Fibroblast of lung (primary cell): ENCODE measurements at places on chromosomes 2 and 18.

DNA sequence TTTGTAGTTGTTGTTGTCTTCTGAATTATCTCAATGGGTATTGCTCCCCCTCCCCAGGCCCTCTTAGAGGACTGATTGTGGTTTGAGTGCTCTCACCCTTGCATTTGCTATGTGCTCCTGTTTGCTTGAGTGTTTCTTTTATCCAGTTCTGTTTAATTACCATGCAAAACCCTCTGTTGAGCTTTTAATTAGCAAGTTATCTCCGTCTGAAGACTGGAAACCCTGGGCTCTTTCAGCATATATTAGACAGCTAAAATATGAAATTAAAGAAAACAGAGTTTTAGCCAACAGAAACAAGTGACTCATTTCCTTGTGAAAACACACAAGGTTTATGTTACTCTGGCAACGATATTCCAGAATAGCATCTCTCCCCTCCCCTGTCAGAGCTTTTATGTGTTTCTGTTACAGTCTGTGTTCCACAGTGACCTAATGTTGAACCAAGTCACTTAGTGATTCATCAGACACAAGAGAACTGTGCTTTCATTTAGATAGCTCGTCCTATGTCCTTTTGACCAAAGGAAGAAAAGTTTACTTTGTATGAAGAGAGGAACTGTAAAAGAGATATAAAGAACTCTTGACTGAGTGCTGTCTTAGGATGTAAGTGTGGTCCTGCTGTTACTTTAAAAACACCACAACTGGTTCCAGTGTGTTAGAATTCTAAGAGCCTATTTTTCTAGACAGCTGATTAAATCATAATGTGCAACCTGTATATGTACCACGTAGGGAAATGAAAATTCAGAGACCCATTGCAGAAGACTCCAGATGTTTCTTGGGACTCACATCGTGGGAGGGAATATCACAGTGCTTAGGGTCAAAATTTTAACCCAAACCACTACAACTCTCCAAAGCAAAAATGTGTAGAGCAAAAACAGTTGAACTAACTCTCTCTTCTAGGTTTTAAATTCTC is 172.8 kb upstream of the RBMS1 start:
- DNase-seq: peak; percentile 99

GRCh38 chr2:11875481-11875880 is 129.0 kb downstream of the LPIN1 start:
- DNase-seq: no peak

- DNase-seq: no peak
Measured at GRCh38 chr2:30987566-30987965, 150.7 kb downstream of the GALNT14 start.

DNA sequence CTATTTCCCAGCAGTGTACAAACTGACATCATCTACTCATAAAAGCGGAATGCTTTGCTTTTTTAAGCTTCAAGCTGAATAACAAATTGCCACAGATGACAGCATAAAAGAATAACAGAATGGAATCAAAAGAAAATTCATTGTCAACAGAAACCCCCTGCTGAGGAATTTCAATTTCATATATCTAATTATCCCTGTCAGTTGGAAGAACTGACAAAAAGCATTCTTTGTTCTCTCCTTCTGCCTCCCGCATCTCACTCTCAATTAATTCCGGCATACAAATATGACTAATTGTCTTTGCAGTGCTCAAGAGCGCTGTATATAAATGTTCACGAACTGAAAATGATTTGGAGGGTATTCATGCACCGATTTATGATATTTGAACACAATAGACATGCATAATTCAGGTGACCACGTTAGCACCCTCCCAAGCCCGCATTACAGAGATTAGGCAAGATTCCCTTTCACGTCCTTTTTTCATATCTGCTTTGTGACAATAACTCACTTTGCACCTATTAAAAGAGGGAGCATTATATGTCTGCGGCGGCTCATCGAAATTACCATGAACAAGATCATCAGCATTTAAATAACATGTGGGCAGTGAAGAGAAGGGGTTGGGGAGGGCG is 277.7 kb upstream of the SALL3 start:
- no peak for DNase-seq

DNA sequence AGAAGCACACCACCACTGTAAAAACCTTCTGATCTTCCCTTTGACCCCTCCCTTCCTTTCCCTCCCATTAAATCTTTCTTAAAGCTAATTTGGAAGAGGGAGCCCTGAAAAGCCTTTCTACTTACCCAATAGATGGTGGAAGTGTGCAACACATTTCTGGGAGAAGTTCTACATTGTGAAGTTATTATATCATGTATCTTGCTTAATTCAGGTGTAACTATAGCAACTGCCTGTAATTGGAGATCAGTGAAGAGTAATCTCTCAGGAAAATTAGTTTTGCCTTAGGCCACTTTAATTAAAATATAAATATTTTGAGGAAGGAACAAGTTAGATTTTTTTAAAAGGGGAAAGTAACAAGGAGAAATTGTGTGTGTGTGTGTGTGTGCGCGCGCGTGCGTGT is 266.0 kb downstream of the SH3BP4 start:
- DNase-seq: peak; percentile 19

GRCh38 chr2:237695201-237695780 is 67.9 kb downstream of the LRRFIP1 start:
- DNase-seq: peak; percentile 96

DNA sequence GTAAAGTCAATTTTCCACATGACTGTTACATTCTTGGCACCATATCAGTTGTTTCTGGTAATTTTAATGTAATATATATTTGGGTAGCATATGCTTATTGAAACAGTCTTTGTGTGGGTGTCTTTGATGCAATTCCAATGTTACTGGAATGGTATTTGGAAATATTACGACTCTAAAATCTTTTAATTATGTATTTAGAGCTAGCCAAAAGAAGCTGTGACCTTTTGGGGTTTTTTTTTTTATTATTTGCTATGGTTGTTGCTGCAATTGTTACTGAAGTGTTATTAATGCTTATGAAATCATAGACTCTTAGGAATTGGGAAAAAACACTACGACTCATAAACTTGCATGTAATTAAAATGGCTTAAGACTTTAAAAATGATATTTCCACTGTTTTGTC is 95.9 kb downstream of the AOX1 start:
- DNase-seq: peak; percentile 13

- no peak for DNase-seq
Measured at GRCh38 chr2:9985531-9986328, 34.2 kb downstream of the GRHL1 start.

- peak; percentile 62 for DNase-seq
Measured at GRCh38 chr2:182593394-182593975, 122.6 kb upstream of the DNAJC10 start.

- DNase-seq: no peak
Measured at GRCh38 chr2:207126724-207127308, 38.9 kb downstream of the KLF7 start.
